ENCODE measurements at places on chromosomes 6 and 20. TPM values are rescaled to one million over a fixed set of nuclear protein-coding genes. Genes with fewer than 3 reads are reported as not detected.

SCRT2 gene
- not detected for total RNA-seq

EDN3 gene
- total RNA-seq: not detected

TFAP2D gene
- total RNA-seq: not detected

PCMT1 gene
- total RNA-seq: 97.6 TPM

EBF4 gene
- 0.99 TPM for total RNA-seq

OR2H2 gene
- total RNA-seq: not detected

TMEM30A gene
- total RNA-seq: 153 TPM

KCNG1 gene
- total RNA-seq: 26.5 TPM

OPN5 gene
- total RNA-seq: not detected

BRPF3 gene
- total RNA-seq: 10.6 TPM

MDFI gene
- 3.3 TPM for total RNA-seq

MMS22L gene
- 11.1 TPM for total RNA-seq

ADTRP gene
- 1.3 TPM for total RNA-seq

JAG1 gene
- total RNA-seq: 34.2 TPM

PRR18 gene
- total RNA-seq: not detected

NRSN1 gene
- total RNA-seq: not detected

ABHD12 gene
- total RNA-seq: 79.1 TPM
